Cardiac septum (tissue), 1 donor: ENCODE measurements at places on chromosomes 16 and 17.
A peak's percentile ranks its signal among the peaks of the same experiment; 100 is the strongest.

DNA sequence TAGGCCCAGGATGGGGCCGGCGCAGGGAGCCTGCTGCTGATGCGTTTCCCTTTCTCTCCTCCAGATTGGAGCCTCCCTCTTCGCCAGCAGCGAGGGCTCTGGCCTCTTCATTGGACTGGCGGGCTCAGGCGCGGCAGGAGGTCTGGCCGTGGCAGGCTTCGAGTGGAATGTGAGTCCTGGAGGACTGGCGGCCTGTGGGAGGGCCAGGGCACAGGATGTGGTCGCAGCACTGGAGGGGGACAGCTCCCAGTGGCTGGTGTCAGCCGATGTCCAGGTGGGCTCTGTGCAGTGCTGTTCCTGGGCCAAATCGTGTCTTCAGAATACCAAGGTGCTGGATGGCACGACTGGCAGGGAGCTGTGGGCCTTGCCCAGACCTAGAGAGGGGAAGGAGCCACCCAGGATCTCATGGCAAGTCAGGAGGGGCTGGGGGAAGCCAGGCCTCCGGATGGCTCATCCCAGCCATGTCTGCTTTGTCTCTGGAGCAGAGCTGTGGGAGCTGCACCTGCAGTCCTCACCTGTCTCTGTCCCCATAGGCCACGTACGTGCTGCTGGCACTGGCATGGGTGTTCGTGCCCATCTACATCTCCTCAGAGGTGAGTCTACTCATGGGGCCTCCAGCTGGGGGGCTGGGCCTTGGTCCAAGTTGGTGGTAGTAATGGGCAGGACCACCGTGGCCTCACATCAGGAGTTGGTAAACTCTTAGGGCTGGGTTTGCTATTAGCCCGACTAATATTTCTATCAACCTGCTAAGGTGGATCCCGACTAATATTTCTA, 7.3 kb downstream of the SLC5A10 start:
- DNase-seq = no peak

DNA sequence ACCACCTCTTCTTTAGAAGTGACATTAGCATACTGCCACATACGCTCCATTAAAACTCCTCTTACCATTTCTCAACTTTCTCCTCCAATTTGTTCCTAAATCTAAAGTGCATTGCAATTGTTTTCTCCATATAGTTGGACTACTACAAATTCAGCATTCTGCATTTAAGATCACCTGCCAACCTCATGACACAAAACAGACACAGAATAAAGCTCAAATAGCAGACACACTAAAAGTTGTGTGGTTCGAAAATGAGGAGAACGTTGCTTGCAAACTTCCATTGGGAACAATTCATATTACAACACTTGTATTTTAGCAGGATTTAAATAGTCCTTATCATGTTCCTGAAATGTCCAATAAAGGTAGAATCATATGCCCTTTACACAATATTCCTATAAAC, 14.5 kb downstream of the ARHGAP17 start:
- DNase-seq = no peak

DNA sequence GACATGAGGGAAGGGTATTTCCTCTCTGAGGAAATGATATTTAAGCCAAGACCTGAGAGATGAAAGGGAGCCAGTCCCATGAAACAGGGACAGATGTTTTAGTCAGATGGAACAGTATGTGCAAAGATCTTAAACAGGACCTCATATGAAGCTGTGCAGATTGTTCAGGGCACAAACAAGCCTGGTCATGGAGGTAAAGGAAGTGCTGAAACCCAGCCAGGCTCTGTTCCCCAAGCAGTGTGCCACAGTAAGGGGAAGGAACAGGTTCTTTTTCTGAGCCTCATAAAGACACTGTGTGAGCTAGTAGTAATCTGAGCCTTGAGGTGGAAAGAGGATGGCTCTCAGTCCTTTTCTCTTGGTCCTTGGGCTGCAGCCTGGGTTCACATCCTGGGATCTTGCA, 159.9 kb downstream of the ANKFN1 start:
- no peak for DNase-seq

- DNase-seq = no peak
These were observed 32.7 kb upstream of the LRRC37A start for GRCh38 chr17:46262271-46262670.

DNA sequence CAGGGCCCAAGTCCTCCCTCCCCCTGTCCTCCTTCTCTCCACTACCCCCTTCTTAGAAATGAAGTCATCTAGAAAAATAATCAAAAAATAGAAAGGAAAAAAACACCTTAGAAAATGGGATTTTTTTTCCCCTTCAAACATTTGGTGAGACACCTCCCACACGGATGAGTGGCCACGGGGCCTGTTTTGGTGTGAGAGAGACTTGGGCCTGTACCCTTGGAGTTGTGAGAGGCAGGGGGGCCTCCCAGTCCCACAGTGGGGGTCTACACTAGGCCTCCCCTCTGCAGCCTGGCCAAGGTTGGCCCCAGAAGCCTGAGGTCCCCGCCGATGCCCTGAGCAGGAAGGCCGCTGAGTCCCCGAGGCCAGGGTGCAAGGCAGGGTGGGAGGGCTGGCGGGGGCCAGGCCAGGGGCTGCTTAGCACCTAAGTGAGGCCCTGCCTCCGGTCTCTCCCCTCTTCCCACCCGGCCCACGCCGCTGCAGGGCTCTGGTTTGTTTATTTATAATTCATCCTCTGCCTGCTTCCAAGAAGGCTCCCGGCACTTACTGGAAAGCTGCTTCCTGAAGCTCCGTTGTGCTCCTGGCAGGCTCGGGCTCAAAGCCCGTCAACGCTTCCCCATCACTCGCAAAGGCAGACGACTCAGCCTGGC, 26.4 kb downstream of the NPTX1 start:
- DNase-seq = no peak

DNA sequence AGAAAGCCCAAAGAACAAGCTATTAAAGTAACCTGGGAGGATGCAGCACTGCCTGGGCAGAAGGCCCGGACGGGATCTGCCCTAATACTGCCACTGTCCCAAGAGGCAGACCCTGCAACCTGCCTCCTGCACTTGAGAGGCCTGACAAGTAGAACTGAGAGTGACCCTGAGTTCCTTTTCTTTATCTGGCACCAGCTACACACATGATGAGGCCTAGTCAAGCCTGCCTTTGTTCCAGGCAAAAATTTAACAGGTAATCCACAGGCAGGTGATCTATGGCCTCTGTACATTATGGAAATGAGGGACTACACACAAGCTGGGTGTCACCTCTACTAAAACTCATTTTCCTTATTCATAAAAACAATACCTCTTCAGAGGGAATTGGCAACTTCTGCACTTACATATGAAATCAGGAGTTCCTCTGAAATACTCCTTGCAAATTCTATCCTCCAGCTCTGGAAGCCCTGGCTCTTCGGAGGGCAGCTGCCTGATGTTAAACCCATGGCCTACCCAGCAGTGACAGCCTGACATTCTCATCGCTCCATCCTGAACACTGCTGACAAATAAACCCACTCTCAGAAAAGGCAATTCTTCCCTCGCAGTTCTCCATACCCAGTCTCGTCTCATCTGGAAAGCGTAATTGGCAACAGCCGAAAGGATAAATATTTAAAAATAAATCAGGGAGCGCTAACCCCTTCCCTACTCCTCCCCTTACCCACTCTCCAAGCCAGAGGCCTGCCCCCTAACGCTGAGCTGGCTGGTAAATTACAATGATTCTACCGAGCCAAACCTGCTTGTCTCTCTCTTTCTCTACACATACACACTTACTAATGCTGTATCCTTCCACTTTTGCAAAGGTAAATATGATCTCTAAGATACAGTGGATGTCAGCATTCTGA, 2.5 kb upstream of the ZFHX3 start:
- peak; percentile 66 for DNase-seq

DNA sequence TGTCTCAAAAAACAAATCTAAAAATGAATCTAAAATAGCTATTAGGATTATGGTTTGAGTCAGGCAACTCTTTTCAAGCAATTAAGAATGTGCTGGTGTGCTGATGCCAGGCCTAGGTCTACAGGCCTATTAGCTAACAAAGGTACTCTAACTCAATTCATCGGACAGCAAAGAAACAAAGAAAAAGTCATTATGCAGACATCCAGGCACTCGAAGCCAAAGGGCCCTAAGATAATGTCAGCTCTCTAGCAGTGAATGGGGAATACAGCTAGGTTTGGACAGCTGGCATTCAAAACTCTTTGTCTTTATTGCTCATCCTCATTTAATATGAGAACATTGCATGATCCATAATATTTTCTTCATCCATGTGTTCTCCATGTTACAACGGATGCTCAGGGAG, 108.5 kb downstream of the TMEM114 start:
- DNase-seq = no peak

DNA sequence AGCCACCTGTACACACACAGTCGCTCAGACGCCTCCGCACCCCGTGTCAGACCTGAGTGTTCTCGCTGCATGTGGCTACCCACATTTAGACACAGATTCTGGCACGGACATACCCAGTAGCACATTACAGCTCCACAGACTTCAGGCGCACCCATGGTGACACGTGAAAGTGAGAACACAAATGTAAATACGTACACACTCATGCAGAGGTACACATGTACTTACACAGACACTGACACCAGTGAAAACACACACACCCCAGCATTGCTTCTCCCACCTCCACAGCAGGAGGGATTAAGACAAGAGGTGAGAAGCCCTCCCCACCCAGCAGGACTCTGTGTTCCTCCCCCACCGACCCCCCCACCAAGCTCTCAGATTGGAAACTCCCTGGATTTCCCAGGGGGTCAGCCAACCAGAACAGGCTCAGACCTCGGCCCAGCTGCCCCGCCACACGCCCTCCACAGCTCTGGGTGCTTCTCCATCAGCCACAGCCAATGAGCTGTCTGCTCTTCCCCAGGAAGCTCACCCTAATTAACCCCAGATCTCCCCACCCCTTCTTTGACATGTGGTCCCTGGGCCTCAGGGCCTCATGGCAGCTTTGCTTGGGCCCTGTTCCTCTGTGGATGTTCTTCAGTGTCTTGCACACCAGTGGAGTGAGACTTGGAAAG, 5.3 kb upstream of the FOXN1 start:
- DNase-seq = no peak

- DNase-seq = no peak
These were observed 95.4 kb upstream of the TNRC6C start for GRCh38 chr17:77862890-77863813.

- DNase-seq = no peak
These were observed 12.2 kb downstream of the NOD2 start for GRCh38 chr16:50705436-50706110.

GRCh38 chr17:559551-560431, 154.8 kb downstream of the VPS53 start:
- no peak for DNase-seq

GRCh38 chr17:79997011-79997660, 38.5 kb downstream of the TBC1D16 start:
- DNase-seq = peak; percentile 83
